ENCODE measurements at places on chromosomes 11 and 22.
A peak's percentile ranks its signal among the peaks of the same experiment; 100 is the strongest.

DNA sequence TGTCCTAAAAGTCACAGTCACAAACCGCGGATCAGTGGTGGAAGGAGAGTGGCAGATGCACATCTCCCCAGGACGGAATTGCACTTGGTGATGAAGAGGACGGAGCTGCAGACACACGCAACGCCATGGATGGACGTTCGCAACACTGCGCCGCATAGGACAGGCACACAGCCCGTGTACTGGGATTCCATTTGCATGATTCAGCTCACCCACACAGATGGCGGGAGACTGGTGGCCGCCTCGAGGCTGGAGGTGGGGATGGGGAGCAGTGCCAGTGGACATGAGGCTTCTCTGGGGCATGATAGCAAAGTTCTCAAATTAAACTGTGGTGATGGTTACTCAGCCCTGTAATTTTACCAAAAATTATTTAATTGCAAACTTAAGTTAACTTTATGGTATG is 37.4 kb downstream of the DUSP8 start:
- DNase-seq = no peak

- no peak for DNase-seq
These were observed 12.1 kb upstream of the BBOX1 start for GRCh38 chr11:27028561-27028965.

DNA sequence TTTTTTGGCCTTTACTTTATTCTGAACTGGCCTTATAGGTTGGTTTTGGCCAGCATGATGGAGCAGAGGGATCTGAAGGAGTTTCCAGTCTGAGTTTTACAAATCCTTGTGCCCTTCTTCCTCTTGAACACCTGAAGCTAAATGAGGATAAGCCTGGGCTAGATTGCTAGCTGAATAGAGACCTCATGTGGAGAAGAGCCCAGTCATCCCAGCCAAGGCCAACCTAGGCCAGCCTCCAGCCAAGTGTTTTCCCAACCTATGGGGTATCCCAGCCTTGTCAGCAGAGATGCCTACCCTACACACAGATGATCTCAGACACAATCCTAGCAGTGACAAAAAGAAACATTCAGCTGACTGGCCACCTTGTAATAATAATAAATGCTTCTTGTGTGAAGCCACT is 966 bp upstream of the CASP12 start:
- DNase-seq = no peak

DNA sequence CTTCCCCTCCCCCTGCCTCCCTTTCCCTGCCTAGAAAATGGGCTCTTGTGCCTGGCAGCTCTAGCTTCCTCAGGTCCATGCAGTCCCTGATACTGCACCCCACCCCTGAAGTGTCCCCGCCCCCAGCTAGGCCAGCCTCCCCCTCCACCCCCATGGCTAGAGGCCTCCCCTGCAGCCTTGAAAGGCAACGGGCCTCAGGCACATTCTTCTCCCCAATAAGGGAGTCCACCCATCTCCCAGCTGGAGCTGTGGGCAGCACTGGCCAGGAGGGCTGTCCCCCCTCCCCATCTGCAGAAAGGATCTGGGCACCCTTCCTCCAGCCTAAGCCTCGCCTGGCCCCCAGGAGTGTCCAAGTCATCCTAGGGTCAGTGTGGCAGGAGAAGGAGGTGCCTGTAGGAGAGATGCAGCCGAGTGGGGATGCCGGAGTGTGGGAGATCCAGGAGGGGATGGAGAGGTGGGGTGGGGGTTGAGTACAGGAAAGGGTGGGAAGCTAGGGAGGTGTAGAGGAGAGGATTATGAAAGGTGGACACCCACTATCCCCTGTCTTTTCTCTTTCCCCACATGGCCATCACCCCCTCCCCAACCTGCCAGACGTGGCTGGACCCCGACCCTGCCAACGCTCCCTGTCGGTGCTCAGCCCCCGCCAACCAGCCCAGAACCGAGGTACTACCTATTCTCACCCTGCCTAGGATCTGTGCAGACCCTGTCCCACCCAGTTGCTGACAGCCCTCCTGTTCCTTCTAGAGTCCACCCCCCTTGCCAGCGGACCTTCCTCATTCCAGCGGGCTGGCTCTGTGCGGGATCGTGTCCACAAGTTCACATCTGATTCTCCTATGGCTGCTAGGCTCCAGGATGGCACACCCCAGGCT is 9.3 kb downstream of the SMTN start:
- no peak for DNase-seq

DNA sequence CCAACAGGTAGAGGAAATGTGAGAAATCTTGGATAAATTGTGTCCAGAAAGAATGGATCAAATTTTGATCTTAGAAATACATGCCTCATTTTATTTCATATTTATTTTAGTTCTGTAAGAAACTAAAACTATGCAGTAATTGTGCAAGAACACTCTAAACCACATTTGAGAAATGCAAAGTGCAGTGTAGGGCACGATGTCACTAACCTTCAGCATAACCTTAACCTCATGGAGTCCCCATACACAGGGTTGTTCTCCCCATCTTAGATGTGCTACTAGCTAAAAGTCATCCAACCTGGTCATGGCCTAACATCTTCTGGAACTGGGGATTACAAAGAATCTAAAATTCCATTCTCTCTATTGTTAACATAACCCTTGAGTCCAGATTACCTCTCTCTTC is 48.4 kb upstream of the ARHGAP42 start:
- no peak for DNase-seq

- DNase-seq = no peak
These were observed 1486.7 kb downstream of the BRD1 start for GRCh38 chr22:48340727-48341709.

DNA sequence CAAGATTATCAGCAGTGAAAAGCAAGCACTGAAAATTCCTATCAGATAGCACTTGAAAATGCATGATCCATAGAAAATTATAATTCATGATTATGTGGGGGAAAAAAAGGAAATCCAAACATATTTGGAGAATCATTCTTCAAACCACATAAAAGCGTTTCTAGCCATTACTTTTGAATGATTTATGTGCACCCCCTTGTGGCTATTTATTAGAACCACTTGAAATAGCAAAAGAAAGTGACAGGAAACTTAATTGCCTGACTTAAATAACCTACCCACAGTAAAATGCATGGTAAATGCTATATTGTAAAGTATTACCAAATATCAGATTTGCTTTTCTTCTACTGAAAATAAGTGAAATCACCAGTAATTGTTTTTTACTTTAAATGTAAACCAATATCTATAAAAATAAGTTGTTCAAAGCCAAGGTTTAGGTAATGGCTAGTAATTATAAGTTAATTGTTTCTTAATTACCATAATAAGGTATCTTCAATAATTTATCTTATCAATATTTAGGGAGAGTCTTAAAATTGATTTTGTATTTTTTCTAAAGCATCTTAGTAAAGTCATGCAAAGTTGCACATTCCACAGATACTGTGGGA is 168.5 kb downstream of the ARHGAP42 start:
- peak; percentile 3 for DNase-seq

DNA sequence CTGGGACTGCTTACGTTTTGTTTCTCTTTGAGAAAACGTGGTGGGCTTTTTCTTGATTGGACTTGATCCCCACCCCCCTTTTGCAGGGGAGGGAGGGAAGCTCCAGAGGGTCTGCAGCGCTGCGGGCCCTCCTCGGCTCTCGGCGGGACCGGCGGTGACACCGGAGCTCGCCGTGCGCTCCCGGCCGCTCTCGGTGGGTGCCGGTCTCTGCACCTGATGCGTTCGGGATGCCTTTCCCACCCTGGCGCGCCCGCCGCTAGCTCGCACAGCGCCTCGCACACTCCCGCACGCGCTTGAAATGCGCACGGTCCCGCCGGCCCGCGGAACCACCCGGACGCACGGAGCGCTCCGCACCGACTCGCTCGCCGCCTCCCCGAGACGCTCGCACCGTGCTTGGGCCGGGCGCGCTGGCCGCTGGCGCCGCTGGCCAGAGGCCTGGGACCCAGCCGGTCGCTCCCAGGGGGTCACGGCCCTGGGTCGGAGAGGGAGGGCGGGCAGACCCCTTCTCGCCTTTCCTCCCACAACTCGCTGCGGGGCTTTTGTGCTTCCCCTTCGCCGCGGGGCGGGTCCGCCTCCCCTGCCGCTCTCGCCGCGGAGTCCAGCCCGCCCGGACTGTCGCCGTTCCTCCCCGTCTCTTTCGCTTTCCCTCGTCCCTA is 1.0 kb downstream of the ZBTB16 start:
- DNase-seq = no peak

DNA sequence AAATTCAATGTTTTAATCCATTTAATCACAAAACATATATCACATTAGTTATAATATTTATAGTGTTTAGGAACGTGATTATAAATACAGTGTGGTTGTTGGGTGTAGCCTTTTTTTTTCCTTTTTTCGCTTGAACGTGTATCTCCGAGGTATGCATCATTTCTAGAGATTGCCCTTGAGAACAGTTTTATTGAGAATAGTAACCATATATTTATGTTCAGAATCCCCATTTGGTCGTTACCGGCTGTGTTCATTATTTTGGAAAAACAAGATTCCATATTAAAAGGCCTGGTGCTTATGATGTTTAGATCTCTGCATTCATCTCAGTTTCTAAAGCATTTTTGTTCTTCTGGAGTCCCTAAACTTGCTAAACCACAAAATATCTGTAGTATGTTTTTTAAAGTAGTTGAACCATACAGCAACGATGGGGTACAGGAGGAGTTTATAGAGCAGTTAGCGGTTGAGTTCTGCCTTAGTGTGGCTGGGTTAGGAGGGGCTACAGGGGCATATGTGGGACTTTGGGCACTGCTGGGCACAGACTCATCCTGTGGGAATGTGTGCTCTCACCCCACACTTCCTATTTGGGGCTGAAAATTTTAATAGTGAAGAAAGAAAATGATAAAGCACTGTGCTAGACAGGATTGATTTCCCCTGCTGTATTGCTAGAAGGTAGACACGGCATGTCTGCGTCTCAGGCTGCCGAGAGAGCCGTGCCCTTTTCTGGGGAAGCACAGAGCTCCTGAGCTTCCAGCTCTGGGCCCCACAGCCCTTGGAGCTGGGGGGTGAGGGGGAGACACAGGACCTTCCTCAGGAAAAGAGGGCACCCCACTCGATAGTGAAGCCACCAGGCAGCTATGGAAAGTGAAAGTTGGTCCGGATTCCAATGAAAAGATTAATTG is 81.5 kb upstream of the PPARA start:
- DNase-seq = no peak

DNA sequence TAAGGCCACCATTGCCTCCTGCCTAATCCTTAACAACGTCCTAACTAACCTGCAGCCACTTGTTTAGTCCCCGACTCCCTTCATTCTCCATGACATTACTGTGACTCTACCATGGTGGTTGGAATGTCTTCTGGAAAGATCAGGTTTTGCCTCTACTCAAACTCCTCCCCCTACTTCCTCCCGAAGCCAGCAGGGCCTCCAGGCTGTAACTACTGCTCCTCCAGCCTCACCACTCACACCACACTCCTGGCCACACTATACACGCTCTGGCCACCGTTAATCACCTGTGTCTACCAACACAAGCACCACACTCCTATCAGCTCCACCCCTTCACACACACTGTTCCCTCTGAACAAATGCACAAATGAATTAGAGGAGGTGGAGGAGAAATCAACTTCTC is 69.2 kb downstream of the PACSIN2 start:
- no peak for DNase-seq

DNA sequence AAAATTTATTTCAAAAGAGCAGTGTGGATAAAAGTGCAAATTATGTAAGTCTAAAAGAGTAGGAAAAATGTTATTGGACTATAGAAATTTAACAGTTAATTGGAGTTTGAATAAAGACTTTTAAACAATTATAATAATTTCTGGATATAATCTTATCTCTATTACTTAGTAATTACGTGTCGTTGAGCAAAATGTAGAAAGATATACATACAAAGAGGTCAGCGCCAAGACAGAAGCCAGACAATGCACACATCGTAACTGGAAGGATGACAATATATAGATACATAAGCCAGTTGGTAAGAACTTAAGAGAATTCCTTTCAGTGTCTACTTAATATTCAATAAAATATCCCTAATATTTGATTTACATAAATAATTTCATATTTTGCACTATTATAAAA is 157.0 kb downstream of the LUZP2 start:
- no peak for DNase-seq

GRCh38 chr22:50270666-50271394 is 650 bp upstream of the MAPK11 start:
- DNase-seq = peak; percentile 64

DNA sequence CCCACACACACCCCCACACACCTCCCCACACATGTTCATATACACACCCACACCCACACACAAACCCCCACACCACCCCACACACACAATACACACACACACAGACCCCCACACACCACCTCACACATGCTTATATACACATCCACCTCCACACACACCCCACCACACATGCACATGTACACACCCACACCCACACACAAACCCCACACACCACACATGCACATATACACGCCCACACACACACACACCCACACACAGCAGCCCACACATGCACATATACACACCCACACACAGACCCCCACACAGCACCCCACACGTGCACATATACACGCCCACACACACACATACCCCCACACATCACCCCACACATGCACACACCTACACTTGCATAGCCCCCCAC is 29.1 kb downstream of the KCNC1 start:
- DNase-seq = no peak

GRCh38 chr11:37552284-37552683 is 954.2 kb upstream of the RAG2 start:
- no peak for DNase-seq

DNA sequence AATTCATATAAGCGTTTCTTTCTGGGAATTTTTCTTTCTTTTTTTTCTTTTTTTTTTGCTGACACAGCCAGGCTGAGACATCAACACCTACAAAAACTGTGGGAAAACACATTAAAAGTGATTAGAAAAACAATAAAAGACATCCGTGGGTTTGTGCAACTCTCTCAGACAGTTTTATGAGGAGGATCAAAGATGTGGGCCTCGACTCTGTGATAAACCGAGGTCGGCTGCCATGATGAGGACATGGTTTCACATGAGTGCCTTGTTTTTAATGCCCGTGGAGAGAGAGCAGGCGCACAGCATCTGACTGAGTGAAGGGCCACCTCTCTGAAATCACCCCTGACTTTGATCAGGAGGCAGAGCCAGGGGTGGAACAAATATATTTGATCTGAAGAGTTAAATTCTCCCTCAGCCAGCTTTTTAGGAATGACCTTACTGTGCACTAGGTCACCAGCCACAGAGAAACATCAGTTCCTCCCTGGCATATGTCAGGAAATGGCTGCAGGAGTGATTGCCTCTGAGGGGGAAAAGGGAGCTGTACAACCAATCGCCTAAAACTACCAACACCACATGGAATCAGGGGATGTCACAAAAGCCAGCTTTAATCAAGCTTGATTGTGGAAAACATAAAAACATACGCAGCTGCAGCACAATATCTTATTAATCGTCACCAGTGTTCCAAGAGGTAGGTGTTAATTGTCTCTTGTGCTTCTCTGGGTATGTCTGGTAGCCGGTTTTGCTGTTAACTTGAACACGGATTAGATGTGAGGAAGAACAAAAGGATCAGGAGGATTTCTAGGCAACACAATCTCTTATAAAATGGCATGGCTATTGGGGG is 164.7 kb downstream of the MAML2 start:
- DNase-seq = no peak

- no peak for DNase-seq
These were observed 157.3 kb downstream of the SWAP70 start for GRCh38 chr11:9821008-9821752.

DNA sequence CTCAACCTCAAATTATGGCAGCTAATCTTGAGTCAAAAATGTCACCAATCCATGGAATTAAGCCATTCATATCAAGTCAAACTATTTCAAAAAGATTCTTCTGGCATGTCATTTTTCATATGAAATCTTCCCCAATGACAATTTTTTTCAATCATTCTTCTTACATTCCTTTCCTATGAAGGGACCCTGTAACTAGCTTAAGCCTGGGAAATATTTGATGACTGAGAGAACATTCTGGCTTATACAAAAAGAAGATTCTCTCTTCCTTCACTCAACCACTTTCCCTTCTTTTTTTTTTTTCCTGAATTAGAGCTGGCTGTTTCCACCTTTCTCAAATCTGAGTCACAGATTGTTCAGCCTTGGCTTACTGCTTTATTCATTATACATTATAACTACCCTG is 903.7 kb downstream of the FAM181B start:
- DNase-seq = no peak

Measured in activated CD4-positive, alpha-beta T cell treated with anti-CD3 and anti-CD28 coated beads, Interleukin-2, Interleukin-6, amounts not matched to agents 100 ng/mL and 50 ng/mL, durations not matched to agents 16 hours and 8 hours (primary cell).